Osteoblast (primary cell): ENCODE measurements at places on chromosomes 13 and 19. TPM values are rescaled to one million over a fixed set of nuclear protein-coding genes. Genes with fewer than 3 reads are reported as not detected.

DNA sequence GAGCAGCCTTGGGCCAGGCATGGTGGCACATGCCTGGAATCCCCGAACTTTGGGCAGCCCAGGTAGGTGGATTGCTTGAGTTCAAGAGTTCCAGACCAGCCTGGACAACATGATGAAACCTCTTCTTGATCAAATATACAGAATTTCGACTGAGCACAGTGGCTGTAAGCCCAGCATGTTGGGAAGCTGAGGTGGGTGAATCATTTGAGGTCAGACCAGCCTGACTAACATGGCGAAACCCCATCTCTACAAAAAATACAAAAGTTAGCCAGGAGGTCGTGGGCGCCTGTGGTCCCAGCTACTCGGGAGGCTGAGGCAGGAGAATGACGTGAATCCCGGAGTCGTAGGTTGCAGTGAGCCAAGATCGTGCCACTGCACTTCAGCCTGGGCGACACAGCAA lies 8.0 kb upstream of the NLRP7 start:
- DNase-seq = no peak

GRCh38 chr19:40155749-40156265 lies 35.4 kb upstream of the MAP3K10 start:
- peak; percentile 49 for DNase-seq

GRCh38 chr13:99941086-99941485 lies 30.5 kb downstream of the ZIC5 start:
- no peak for DNase-seq

DNA sequence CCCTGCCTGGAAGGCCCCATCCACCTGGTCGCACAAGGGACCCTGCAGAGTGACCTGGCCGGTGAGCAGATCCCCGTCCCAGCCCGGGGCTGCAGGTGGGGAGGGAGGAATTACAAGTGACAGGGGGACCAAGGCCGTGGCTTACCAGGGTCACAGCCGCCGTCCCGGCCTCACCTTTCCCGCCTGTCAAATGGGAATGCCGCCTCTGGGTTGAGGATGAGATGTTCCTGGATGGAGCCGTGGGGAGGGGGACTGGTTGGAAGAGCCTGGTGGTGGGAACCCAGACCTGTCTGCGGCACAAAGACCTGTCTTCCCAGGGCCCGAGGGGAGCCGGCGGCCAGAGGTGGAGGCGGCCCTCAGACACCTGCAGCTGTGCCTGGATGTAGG lies 5.5 kb downstream of the PLK5 start:
- no peak for DNase-seq

DNA sequence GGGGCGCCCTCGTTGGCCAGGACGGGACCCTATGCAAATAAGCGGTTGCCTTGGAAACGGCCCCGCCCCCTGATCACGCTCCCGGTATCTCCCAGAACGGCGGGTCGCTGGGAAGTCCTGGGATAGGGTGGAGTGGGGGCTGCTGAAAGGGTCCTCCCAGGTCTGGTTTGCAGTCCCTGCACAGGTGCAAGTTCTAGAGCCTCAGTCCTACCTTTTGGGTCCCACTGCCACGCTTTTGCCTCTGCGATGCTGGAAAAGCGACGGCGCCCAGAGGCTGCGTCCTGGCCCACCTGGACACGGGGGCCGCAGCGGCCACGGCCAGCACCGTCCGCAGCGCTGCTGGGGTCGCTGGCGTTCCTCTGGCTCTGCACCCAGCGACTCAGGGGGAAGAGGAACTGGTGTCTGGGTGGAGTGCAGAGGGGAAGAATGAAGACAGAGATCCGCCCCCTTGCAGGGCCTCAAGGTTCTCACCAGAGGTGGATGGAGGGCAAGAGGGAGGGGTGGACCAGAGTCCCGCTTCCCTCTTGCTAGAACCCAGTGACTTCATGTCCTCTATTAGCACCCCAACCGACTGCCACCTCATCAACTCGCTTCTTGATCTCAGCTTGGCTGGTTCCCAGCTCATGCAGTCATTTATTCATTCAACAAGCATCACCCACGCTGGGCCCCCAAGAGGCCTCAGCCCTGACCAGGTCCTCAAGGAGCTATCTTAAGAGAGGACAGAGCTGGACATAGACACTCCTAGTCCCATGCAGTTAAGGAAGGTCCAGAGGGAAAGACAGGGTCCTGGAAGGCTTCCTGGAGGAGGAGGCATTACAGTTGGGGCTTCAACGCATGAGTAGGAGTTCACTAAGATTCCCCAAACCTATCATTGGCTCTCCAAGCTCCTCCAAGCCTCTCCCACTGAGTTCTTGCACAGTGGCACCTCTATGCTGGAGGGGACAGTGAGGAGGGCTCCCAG lies at the start of gene LRRC25:
LRRC25 (minus strand) TSS at position 381 of the 961 bp plus-strand sequence. CDS start 659 bp downstream, outside the sequence.
- peak; percentile 71 for DNase-seq

GRCh38 chr19:48806518-48806817 lies 4.4 kb downstream of the BCAT2 start:
- DNase-seq = peak; percentile 94

DNA sequence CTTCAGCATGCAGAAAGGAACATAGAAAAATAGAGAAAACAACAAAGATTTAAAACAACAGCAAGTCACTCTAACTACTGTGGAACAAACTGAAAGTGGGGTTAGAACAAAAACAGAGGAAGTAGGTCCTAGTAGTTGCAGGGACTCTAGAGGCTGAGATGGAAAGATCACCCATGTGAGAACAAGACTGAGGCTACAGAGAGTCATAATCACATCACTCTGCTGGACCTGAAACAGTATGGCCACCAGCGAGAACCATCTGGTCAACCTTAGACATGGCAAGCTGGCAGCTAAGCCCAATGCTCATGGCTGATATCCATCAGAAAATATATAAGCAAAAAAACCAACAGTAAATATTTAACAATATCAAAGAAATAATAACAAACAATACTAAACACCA lies 35.8 kb upstream of the ZNF724 start:
- no peak for DNase-seq

GRCh38 chr19:7959211-7959610 lies 15.7 kb upstream of the TIMM44 start:
- DNase-seq = peak; percentile 74

DNA sequence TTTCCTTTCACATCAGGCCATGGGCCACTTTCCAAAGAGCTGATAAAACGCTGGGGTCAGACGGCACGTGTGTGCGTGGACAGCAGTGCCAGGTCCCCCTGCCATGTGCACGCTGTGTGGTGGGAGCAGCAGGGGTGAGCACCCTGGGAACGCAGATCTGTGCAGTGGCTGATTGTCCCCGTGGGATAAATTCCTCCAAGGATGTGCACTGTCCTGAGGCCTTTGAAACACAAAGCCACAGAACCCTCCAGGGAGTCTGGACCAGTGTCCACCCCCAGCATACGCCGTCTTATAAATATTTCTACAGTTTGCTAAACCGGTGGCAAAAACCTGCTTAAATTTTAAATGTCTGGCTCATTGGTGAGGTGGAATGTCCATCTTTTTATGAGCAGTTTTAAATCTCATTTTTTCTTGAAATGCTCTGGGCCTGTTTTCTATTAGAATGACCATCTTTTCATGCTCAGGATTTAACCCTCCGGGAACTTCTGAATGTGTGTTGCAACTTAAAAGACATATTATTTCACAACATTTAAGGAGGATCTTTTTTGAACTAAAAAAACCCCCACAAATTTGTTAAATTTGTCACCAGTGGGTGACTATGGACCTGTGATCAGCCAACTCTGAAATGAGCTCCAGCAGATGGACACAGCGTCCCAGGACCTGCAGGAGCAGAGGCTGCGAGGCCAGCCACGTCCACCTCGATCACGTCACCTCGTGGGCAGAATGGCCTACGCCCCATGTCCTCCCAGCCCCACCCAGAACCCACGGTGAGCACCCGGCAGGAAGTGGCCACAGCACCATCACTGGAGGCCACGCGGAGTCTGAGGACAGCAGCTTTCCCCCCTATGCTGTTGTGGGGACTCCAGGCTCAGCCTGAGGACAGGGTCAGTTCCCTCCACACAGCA lies 68.6 kb downstream of the RASA3 start:
- peak; percentile 93 for DNase-seq

- no peak for DNase-seq
Measured at GRCh38 chr13:75135325-75135825, 346.6 kb downstream of the TBC1D4 start.

GRCh38 chr19:19655641-19656343 lies 7.7 kb downstream of the ATP13A1 start:
- DNase-seq = peak; percentile 42

GRCh38 chr13:91904597-91904996 lies 506.2 kb downstream of the GPC5 start:
- no peak for DNase-seq

DNA sequence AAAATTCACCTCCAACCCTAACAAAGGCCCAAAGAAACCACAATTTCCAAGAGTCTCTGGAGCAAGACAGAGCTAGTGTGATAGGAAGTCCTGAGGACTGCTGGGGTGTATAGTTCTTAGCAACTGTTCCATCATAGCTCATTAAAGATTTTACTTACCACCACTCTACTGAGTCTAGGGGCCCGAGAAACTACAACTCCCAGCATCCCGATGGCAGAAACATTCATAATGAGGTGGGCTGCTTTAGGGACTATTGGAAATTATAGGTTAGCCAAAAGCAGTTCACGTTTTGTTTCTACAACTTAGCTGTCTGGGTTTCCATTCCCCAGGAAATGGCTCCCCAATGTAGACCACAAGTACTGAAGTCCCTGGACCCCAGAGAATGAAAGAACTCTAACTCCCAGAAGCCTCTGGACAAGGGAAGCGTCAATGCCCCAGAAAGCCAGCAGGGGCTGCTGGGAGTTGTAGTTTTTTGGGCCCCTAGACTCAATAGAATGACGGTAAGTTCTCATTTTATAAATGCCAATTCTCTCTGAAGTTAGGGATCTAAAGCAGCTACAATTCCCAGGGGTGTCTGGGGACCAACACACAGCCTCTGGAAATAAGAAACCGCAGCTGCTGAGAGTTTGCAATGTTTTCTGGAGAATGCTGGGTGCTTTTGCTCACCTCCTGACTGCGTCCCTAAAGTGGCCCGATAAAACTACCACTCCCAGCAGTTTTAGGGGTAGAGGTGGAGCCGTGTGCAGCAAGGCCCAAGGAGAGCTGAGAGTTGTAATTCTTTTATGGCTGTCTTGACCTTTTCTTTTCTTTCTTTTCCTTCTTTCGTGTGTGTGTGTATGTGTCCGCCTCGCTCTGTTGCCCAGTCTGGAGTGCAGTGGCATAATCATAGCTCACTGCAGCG lies 11.1 kb downstream of the FTL start:
- peak; percentile 71 for DNase-seq

- DNase-seq = no peak
Measured at GRCh38 chr13:103203735-103204330, 137.6 kb upstream of the SLC10A2 start.

GRCh38 chr19:23415034-23415433 lies 19.8 kb upstream of the ZNF91 start:
- DNase-seq = no peak

DNA sequence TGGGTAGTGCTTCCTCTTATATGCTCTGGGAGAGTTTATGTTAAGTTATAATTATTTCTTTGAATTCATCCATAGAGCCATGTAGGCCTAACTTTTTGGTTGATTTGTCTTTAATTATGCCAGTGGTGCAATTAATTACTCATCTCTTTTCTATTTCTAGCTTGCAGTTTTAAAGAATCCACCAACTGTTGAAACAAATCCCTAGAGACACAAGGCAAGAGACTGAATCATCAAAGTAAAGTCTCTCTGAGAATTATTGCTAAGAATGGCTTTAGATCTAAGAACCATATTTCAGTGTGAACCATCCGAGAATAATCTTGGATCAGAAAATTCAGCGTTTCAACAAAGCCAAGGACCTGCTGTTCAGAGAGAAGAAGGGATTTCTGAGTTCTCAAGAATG lies 5.9 kb upstream of the ZNF551 start:
- peak; percentile 75 for DNase-seq

GRCh38 chr19:52336117-52336790 lies at the start of gene ZNF610:
TSS of gene ZNF610 (plus strand) at chr19:52336243. CDS start at chr19:52349173, 12,930 bp downstream.
- DNase-seq = peak; percentile 98

- DNase-seq = peak; percentile 87
Measured at GRCh38 chr19:49613374-49613773, 22.4 kb downstream of the PRR12 start.

DNA sequence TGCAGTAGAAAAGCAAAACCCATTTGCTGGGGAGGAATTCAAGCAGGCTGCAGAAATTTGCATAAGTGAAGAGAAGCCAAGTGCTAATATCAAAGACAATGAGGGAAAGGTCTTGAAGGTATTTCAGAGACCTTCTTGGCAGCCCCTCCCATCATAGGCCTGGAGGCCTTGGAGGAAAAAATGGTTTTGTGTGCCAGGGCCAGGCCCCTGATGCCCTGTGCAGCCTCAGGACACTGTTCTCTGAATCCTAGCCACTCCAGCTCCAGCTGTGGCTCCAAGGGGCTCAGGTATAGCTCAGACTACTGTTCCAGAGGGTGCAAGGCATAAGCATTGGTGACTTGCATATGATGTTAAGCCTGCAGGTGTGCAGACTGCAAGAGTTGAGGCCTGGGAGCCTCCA lies 463.2 kb upstream of the ATXN8OS start:
- no peak for DNase-seq

- no peak for DNase-seq
Measured at GRCh38 chr19:58450856-58451357, 515 bp upstream of the ZNF324B start.

DNA sequence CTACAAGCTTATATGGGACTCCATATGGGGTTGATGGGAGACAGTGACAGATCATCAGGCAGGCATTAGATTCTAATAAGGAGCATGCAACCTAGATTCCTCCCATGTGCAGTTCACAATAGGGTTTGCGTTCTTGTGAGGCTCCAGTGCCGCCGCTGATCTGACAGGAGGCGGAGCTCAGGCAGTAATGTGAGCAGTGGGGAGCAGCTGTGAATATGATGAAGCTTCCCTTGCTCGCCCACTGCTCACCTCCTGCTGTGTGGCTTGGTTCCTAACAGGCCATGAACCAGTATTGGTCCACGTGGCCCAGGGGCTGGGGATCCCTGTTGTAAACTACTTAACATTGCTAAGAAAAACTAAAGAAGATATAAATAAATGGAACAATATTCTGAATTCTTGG lies 378.4 kb downstream of the KCNRG start:
- DNase-seq = no peak

GRCh38 chr19:33509774-33510173 lies 11.8 kb downstream of the PEPD start:
- peak; percentile 72 for DNase-seq

ZNF583 gene
- 7.6 and 10.3 TPM in 2 replicates for total RNA-seq

PGLYRP1 gene
- not detected in 2 replicates for total RNA-seq

PARP4 gene
- 63.0 and 64.5 TPM in 2 replicates for total RNA-seq

CACNG8 gene
- total RNA-seq = not detected in 2 replicates

SLC5A5 gene
- total RNA-seq = under 0.01 TPM in 2 replicates

CYP4F22 gene
- not detected in 2 replicates for total RNA-seq

MAMSTR gene
- 0.36 and 0.59 TPM in 2 replicates for total RNA-seq

HTR2A gene
- total RNA-seq = under 0.01 TPM in 2 replicates

QPCTL gene
- total RNA-seq = 15.6 and 16.5 TPM in 2 replicates

PTPRS gene
- total RNA-seq = 218 and 227 TPM in 2 replicates

HCST gene
- 0.36 and 1.5 TPM in 2 replicates for total RNA-seq

MZF1 gene
- total RNA-seq = 22.7 and 23.9 TPM in 2 replicates

ZNF570 gene
- total RNA-seq = 6.9 and 12.4 TPM in 2 replicates

ACP7 gene
- total RNA-seq = 0.29 TPM in 1 of 2 replicates, not detected in the other

ZNF728 gene
- under 0.01 TPM in 2 replicates for total RNA-seq
